ENCODE measurements at places on chromosomes 12 and 14.

DNA sequence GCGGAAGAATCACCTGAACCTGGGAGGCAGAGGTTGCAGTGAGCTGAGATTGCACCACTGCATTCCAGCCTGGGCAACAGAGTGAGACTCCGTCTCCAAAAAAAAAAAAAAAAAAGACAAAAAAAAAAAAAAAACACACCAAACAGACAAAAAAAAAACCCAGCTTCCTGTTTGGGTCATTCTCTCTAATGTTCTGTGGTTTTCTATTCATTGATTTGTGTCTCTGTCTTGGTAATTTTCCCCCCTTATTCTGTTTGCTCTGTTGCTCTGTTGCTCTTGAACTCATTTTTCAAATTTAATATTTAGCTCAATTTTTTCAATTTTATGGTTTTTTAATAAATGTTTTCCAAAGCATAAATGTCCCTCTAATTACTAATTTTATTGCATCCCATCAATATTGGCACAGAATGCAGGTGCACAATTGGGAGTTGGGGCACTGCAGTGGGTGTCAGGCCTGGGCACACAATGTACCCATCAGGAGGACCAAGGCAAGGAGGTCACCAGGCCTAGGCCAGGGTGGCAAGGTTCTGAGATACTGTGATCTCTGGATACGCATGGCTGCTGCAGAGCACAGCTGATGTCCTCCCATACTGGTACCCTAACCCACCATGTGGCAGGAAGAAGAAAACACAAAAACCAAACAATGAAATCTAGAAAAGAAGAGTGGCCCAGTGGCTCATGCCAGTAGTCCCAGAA is 8.0 kb upstream of the GNPTAB start:
- DNase-seq, result no peak

DNA sequence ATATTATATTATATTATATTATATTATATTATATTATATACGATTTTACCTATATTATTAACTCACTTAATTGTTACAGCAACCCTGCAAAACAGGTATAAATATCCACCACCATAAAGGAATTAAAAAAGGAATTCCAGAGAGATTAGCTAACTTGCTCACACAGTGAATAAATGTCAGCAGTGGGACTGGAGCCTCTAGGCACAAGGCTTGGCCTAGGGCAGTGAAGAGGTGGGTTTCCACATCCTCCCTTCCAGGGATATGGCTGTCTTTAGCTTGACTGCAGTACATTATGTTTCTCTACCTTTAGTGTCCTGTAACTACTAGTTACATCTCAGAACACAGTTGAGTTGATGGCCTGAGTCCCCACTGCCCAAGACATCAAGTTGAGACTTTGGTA is 166.9 kb downstream of the SLC15A5 start:
- DNase-seq, result no peak

DNA sequence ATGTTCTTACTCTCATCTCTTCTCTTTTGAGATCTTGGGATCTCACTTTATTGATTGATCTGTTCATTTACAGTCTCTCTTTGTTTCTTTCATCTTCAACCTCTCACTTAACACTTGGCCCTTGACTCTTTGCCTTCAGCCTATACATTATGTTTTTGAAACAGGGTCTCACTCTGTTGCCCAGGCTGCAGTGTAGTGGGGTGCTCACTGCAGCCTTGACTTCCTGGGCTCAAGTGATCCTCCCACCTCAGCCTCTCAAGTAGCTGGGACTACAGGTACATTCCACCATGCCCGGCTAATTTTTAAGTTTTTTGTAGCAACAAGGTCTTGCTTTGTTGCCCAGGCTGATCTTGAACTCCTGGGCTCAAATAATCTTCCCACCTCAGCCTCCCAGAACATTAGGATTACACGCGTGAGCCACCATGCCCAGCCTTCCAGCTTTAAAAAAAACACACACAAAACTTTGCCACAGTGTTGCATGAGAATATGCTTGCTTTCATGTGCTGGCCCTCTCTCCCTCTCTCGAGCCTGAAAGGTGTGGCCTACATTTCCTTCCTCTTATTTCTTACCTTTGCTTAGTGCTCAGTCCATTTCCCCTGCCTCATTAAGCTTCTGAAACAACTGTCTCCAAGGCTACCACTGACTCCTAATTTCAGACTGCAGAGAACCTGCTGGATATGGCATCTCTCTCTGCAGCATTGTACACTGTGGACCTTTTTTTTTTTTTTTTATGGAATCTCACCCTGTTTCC is 9.9 kb downstream of the DIP2B start:
- DNase-seq, result no peak

DNA sequence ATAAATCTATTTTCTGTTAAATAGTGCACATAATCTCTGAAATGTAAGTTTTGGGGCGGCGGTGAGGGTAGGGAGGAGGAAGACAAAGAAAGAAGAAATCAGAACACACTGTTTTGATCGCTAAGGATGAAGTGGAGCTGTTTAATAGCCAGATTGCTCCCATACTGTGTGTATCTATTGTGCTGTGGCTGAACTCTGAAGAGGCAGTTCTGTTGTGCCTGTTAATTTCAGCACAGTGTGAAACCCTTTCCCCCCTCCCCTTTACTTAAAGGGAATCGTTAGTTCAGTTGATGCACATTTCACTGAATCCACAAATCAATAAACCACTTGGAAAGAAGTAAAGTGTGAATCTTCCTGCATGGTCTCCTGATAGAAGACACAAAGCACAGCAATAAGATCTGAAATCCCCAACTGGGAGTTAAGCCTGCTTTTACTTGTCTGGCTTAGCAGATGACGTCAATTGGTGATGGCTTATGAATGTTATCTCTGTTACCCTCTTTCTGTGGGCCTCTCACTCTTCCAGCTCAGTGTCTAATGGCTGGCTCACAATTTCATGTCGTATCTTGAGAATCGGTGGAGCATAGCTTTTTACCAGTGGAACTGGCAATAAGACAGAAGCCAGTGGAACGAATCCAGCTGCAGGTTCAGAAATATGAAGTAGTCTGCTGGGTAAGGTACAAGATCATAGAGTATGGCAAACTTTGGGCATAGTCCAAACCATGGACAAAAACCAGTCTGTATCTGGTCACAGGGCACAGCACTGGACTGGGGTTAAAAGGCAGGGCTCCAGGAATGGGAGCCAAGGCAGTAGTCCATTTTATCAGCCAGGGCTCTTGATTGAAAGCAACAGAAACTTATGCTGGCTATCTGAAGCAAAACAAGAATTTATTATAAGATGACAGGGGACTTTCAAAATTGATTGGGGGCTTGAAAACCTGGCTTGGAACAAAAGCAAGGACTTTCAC is 413.5 kb upstream of the SEL1L start:
- no peak for DNase-seq

DNA sequence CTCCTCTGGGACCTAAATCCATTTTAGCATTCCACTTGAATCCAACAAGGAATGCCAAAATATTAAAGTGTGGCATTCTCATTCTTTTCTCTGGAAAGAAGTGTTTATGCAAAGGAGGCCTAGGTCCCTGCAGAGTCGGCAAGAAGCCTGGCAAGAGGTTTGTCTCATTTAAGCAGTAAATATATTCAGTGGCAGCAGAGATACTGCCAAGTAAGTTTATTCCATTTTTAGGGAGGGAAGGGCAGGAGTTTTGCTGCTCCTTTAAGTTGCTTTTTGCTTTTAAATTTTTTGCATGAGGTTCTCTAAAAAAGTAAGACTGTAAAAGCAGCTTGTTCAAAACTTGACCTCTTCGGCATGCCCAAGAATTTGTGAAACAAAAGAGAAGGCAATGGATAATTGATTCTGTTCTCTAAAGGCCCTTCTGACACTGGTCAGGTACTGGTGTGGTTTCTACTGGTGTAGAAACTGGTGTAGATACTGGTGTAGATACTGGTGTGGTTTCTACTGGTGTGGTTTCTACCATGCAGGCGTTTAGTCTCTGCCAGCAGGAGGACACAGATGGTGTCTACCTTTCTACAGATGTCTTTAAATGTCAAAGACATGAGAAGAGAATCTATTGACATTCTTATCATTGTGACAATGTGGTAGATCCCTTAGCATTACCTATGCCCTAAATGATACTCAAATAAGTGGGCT is 107.3 kb downstream of the SAMD4A start:
- no peak for DNase-seq

GRCh38 chr12:49227713-49228112 is 37.2 kb upstream of the TUBA1C start:
- no peak for DNase-seq

DNA sequence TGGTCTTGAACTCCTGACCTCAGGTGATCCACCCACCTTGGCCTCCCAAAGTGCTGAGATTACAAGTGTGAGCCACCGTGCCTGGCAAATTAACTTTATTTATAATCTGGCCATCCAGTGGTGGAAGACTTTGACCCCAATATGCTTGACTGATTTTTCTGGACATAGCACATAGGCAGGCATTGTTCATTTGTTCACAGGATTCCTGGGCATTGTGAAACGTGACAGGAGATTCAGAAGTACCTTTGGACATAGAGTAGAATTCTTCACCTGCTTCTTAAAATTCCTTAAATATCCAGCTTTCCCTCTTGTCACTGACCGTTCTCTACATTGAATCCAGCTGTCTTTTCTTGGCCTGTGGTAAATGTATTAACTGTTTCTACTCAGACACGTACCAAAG is 103.1 kb downstream of the SCN8A start:
- DNase-seq, result no peak

GRCh38 chr12:50524621-50525020 is 19.8 kb downstream of the DIP2B start:
- DNase-seq, result no peak

GRCh38 chr14:100073576-100074430 is 8.6 kb downstream of the EVL start:
- DNase-seq, result no peak

DNA sequence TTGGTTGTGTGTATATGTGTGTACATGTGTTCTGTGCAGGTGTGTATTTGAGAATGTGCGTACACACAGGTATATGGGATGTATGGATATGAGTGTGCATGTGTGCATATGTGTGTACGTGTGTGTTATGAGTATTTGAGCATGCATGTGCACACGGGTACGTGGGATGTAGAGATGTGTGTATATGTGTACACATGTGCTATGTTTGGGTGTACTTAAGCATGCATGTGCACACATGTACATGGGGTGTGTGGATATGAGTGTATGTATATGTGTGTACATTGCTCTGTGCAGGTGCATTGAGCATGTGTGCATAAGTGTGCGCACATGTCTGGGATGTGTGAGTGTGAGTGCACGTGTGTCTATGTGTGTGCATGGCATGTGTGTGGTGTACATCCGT is 34.3 kb upstream of the SFSWAP start:
- DNase-seq, result no peak

GRCh38 chr12:102797528-102797927 is 119.5 kb downstream of the PAH start:
- DNase-seq, result no peak

DNA sequence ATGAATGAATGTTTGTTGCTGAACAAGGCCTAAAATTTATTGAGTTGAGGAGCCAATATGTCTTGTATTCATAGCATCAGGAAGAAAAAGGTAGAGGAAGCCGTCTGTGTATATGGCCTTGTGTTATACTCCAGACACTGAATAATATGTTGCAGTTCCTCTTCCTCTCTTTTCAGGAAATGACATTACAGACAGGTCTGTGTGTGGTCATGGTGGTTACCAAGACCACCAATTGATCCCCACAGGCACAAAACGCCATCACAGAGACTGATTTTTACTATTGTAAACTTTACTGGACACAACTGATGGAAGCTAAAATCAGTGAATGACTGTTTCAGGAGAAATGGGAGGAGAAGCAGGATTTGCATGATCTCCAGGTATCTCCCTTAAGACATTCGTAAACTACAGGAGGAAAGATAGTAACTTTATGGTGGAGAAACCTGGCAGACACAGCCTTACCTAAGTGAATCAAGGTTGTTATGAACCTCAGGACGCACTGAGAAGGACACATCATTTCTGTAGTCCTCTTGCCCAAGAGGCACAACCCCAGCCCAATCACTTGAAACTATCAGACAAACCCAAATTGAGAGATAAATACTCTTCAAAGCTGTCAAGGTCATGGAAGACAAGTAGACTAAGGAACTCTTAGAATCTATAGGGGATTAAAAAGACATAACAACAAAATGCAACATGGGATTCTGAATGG is 334.1 kb upstream of the RGS6 start:
- DNase-seq, result no peak

DNA sequence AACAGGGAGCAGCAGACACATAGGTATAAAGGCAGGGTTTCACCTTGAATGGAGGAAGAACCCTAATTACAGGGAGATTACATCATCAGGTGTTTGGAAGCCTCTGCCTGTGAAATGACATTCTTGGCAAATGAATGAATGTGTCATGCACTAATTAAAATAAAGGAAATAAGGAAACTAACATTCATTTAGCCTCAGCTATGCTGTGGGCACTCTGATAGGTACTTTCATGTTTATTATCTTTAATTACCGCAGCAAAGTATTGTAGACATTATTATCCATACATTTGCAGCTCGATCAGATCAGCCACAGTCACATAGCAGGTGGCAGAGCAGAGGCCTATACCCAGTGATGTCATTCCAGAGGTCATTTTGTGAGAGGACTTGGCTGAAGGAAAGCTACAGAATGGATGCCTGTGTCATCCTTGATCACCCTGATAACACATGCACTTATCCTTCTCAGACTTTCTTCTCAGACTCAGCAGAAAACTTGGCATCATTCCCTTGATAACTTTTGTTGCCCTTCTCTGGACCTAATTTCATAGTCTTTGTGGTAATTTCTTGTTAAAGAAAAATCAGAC is 18.4 kb downstream of the ZNF664 start:
- DNase-seq, result no peak

DNA sequence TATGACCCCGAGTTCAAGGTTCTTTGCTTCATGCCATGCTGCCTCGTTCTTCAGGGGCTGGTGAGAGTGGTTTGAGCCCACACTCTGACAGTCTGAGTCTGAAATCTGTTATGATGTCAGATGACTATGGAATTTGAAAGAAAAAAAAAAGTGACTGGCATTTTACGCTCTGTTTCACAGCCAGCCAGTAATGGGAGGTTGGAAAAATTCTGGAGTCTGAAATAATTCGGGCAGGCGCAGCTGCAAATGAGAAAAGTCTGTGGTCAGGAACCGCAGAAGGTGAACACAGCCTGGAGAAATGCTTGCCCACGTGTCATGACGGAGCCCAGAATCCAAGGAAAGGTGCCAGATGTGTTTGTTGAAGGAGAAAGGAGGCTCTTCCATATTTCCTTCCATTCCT is 269.8 kb upstream of the PWP1 start:
- DNase-seq, result no peak

GRCh38 chr12:83634726-83635267 is 948.1 kb downstream of the TMTC2 start:
- DNase-seq, result no peak

GRCh38 chr12:124015494-124016461 is 42.8 kb downstream of the ZNF664 start:
- no peak for DNase-seq

DNA sequence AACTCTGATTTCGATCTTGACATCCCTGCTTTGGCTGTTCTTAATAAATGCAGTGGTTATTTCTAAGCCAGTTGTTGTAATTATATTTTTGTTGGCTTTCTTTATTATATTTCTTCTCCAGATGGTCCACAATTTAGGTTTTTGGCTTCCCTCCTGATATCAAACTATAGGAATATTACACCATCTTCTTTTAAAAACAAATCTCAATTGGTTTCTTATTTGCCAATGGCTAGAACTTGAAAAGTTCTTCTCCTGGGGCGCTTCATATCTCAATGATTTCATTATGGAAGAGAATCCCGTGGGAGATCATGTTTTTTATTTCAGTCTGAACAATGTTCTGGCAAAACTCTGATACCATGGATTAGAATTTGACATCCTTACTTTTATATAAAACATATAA is 292.3 kb downstream of the FLRT2 start:
- no peak for DNase-seq
